Adrenal gland (tissue), 19 donors: ENCODE measurements at places on chromosomes 2 and 18. TPM values are rescaled to one million over a fixed set of nuclear protein-coding genes. Genes with fewer than 3 reads are reported as not detected.

DNA sequence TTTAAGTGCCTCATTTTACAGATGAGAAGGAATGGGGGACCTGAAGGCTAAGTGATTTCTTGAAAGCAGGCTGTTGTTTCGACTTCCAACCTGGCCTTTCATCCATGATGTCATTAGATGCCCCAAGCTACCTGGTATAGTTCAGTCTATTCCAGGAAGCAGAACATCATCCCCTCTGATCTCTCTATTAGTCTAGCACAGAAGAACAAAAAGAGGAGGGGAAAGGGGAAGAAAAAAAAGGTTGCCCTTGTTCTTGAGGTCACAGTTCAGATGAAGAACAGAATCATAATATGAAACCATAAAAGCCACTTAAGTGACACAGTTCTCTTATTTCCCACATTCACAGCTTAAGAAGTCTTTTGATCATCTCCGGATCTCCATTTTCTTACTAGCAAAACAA lies 386.2 kb upstream of the HNRNPA3 start:
- no peak for DNase-seq

GRCh38 chr2:145256551-145256950 lies 736.6 kb upstream of the ZEB2 start:
- no peak for DNase-seq

GRCh38 chr2:196725218-196725617 lies 74.3 kb downstream of the GTF3C3 start:
- DNase-seq, result no peak

DNA sequence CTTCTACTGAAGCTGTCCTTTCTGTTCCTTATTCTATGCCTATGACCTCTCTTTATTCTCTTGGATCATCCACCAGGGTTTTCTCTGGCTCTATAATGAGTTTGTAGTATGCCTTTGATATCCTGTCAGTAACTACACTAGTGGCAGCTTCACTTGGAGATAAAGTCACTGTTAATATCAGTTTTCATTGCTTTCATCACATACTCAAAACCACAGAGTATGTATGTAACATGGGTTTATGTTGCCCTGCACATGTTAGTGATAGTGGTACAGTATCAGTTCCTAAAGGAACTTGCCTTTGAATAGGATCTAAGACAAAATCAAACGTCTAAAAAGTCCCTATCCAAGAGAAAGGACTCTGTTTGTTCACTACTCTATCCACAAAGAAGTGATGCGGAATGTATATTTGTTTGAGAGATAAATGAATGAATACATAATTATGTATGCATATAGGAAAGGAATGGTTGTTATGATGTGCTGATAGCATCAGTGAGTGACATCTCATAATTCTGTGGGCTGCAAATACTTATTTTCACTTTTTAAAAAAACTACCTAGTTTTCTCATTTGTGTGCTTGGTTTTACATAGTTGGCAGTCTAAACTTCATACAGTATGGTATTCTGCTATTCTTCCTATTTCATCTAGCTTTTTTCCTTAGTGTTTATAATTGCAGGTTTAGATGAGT lies 45.1 kb downstream of the TET3 start:
- DNase-seq, result no peak

DNA sequence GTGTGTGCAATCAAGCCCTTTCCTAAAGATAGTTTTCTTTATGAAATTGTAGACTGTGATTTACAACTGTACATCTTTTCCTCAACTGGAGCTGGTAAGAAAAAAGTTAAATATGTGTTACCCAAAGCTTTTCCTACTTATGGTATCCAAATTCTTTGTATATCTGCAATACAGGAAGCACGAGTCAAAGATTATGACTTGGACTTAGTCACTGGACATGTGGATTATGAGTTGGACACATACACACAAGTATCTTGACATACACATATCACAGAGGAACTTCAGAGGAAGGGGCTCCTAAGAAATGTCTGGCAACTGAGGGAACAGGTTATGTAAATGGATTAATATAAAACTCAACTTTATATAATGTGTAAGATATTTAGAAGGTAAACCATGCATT lies 35.2 kb downstream of the PRELID3A start:
- DNase-seq, result no peak

GRCh38 chr2:181829230-181829629 lies 62.3 kb upstream of the ITPRID2 start:
- no peak for DNase-seq

DNA sequence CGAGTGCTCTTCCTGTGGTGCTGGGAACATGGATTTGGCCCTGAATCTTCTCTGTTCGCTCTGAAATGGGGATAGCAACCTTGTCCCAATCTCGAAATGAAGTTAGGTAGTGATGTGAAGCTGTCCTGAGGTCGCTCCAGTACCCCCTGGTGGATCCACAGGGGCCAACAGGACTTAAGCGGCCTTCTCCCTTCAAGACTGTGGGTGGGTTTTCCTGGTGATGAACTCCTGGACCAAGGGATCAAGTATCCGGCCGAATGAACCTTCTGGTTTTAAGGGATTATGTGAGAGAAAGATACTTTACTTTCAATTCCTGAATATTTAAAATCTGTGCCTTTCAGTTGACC lies 156.5 kb downstream of the NAPG start:
- no peak for DNase-seq

- DNase-seq, result no peak
These were observed 83.8 kb upstream of the FAM237A start for GRCh38 chr2:206558492-206558891.

GRCh38 chr18:12315490-12315889 lies 7.4 kb downstream of the TUBB6 start:
- DNase-seq, result no peak

- DNase-seq, result peak; percentile 64
These were observed 37.3 kb upstream of the TANK start for GRCh38 chr2:161122772-161123530.

- no peak for DNase-seq
These were observed 28.5 kb downstream of the DCDC2C start for GRCh38 chr2:3731829-3732228.

DNA sequence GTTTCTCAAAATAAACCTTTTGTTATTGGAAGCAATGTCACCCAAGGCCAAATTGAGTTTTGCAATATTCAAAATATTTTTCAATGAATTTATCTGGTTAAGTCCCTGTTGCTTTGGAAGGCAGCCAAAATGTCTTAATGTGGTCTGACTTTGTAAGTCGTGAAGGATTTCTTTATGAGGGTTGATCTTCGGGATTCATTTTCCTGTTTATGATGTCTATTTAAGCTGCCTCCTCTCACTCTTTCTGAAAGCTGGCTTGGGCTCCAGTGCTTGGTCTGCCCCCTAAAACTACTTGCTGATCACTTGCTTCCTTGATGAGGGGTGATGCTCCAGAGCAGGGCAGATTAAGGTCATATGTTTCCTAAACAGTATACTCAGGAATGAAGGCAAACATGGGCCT lies 141.1 kb downstream of the ANTXR1 start:
- no peak for DNase-seq

GRCh38 chr2:157692768-157693167 lies 64.1 kb upstream of the ACVR1C start:
- no peak for DNase-seq

DNA sequence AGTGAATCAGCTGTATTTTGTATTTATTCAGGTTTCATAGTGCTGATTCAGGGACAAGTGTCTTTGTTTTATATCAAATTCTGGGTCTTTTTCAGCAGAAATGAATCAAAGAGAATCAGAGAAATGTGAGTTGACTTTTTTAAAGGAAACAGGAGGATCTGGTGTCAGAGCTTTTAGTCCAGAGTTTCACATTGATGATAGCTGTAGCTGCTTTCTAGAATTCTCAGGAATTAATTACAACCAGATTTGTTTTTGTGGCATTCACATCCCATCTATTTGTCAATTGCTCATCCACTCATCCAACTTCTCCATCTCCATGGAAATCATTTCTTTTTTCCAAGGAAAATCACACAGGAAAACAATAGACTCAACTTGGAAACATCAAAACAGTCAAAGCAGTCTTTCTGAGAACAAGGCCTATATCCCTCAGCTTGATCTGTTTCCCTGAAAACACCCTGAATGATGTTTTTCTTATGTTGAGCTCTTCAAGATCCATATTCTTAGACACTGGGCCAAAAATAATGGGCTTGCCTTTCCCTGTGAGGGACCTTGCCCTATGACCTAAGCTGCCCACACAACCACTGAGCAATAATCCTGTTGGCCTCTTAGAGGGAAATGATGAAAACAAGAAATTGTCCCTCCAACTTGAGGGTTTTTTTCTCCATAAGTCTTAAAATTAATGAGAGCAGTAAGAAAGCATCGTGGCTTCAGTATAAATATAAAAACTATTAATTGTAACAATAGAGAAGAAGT lies 249.5 kb upstream of the FN1 start:
- no peak for DNase-seq

- DNase-seq, result no peak
These were observed 76.8 kb upstream of the MSTN start for GRCh38 chr2:190139371-190139770.

- no peak for DNase-seq
These were observed 50.2 kb downstream of the AGAP1 start for GRCh38 chr2:235543851-235544688.

Gene SPEG
- total RNA-seq, result 9.7 TPM

Gene COL4A3
- 27.0 TPM for total RNA-seq

Gene PDE6D
- total RNA-seq, result 33.0 TPM

Gene BARD1
- total RNA-seq, result 4.5 TPM

Gene SEMA4F
- 2.5 TPM for total RNA-seq

Gene TSHZ1
- 23.9 TPM for total RNA-seq

Gene CYP1B1
- 22.4 TPM for total RNA-seq

Gene ASXL2
- total RNA-seq, result 25.5 TPM

Gene PSD4
- total RNA-seq, result 129 TPM

Gene MATN3
- total RNA-seq, result 1.0 TPM
